ENCODE measurements at places on chromosomes 11 and 22.

- no peak for DNase-seq
Measured at GRCh38 chr22:42760806-42761565, 40.3 kb upstream of the A4GALT start.

DNA sequence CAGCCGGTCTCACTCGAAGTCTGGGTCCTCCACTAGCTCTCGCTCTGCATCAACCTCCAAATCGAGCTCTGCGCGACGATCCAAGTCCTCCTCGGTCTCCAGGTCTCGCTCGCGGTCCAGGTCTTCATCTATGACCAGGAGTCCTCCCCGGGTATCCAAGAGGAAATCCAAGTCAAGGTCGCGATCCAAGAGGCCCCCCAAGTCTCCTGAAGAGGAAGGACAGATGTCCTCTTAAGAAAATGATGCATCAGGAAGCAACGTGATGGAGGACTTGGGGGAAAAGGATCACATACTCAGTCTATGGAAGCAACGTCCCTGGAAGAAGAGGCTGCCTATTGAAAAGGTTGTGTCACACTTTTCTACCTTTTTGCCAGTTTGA lies 1.1 kb downstream of the SRSF8 start:
- DNase-seq, result peak; percentile 34

- no peak for DNase-seq
Measured at GRCh38 chr11:79616392-79616851, 175.6 kb upstream of the TENM4 start.

DNA sequence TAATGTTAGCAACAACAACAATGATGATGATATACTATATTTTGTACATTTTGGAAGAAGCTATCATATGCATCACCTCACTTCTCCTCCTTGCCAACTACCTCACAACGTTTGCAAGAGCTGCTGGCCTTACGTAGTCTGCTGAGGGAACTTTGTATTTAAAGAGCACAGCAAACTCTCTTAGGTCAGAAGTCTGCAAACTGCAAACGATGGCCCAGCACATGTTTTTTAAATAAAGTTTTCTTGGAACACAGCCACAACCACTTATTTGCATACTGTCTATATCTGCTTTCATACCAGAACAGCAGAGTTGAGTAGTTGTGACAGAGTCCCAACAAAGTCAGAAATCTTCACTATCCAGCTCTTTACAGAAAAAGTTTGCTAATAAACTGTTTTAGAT lies 261.7 kb downstream of the TENM4 start:
- no peak for DNase-seq

GRCh38 chr22:37179126-37179470 lies 8.9 kb downstream of the C1QTNF6 start:
- DNase-seq, result no peak

DNA sequence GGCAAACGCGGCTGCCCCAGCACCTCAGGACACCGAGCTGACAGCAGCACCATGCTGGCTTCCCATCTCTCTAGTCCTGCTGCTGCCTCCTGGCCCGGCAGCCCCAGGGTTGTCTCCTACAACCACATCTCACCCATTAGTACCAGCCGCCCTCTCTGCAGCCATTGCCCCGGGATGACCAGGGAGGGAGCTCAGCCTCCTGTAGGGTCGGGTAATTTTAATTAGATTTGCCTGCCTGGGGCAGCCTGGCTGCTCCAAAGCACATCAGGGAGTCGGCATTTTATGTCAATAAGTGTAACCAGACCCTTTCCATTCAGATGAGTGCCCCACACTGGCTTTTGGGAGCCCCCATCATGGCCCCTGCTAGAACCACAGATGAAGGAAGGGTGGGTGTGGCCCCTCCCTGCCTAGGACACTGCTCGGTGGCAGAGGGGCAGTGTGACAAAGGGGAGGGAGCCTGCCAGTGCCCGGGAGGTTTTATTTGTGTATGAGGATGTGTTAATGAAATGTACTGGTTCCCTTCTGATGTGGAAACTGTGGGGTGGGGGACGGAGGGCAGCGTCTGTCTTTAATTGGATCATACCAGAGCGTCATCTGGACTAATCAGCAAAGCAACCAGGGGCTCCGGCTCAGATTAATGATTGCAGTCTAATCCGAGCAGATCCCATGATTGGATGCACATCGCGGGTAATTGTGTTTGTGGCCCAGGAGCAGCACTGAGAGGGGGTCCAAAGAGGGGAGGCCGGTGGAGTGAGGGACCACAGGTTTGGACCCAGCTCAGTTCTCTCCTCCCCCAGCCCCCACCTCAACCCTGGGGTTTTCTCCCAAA lies 125.3 kb downstream of the FEZ1 start:
- DNase-seq, result no peak

GRCh38 chr11:11860103-11860979 lies 18.6 kb downstream of the USP47 start:
- DNase-seq, result no peak

GRCh38 chr11:85539029-85539689 lies 88.0 kb downstream of the DLG2 start:
- DNase-seq, result no peak

- no peak for DNase-seq
Measured at GRCh38 chr22:19607192-19608002, 83.2 kb upstream of the CLDN5 start.

DNA sequence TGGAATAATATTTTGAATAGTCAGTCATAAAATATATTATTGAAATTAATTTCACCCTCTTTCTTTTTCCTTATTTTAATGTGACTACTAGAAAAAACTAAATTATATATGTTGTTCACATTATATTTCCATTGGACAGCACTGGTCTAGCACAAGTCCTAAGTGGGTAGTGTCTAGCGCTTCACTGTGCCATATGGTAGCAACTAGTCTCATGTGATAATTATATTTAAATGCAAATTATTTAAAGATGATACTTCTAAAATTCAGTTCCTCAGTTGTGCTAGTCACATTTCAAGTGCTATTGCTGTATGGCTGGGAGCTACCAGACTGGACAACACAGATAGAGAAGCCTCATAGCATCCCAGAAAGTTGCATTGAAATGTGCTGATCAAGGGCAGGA lies 19.1 kb upstream of the LDLRAD3 start:
- no peak for DNase-seq

GRCh38 chr11:119691020-119691666 lies 37.9 kb downstream of the NECTIN1 start:
- no peak for DNase-seq

DNA sequence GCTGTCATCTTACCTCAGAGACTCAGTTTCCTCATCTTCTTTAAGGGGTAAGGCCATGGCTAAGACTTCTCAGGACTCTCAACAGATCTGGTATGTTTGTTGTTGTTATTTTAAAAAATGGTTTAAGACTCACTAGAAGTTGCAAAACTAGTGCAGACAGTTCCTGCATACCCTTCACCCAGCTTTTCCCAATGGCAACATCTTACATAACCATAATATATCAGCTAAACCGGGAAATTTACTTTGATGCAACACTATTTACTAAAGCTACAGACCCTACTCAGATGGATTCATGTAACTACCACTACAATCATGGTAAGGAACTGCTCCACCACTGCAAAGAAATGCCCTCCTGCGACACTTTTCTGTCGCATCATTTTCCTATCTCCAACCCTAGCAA lies 20.4 kb downstream of the LGR4 start:
- DNase-seq, result no peak

DNA sequence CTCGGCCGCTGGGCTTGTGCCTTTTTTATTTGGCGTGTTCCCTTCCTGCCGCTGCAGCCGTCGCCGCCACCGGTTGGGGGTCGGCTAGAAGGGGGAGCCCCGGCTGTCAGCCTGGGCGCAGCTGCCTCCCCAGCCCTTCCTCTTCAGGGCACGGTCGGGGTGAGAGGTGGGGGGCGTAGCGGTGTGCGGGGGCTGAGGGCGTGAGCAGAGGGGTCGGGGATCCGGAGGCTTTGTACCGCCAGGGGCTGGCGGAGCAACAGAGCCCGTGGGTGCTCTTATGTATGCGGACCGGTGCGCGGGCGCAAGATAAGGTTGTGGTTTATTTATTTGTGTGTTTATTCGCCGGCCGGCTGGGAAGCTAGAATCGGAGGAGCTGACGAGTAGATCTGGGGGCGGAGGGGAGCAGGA lies 477 bp downstream of the ZBTB16 start:
- no peak for DNase-seq

- no peak for DNase-seq
Measured at GRCh38 chr11:2101171-2101675, 38.0 kb downstream of the IGF2 start.

- no peak for DNase-seq
Measured at GRCh38 chr11:129846508-129847335, 31.1 kb downstream of the TMEM45B start.

- DNase-seq, result no peak
Measured at GRCh38 chr11:116927163-116927974, 89.9 kb upstream of the APOA1 start.

- DNase-seq, result no peak
Measured at GRCh38 chr11:9825315-9825714, 161.4 kb downstream of the SWAP70 start.

- DNase-seq, result no peak
Measured at GRCh38 chr11:93791493-93791892, 7.4 kb downstream of the MED17 start.

- no peak for DNase-seq
Measured at GRCh38 chr11:2173150-2173693, 1.6 kb upstream of the TH start.

GRCh38 chr11:2697866-2698265 lies 1.9 kb downstream of the KCNQ1OT1 start:
- no peak for DNase-seq

- no peak for DNase-seq
Measured at GRCh38 chr11:114401311-114401710, 845 bp downstream of the RBM7 start.

- no peak for DNase-seq
Measured at GRCh38 chr11:130315354-130315970, 745 bp upstream of the ZBTB44 start.

DNA sequence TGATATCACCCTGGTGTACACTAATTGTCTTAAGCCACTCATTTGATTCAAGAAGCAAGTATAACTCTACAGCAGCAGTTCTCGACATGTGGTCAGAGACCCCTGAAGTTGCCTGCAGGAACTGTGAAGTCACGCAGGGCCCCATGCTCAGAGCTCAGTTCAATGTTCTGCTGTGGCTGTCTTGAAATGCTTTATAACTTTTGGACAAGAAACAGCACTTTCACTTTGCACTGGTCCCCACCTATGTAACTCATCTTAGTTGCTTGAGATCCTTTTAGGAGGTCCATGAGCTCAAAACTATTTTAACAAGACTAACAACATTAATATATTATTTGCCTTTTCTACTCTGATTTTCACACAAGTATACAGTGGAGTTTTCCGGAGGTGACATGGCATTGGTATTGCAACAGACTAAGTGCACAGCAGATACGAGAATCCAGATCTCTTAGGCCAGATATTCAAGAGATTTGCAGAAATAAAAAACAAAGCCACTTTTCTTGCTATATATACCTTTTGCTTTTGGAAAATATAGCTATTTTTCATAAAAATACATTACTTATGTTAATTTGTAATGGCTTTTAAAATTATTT lies 64.8 kb downstream of the PRR5L start:
- no peak for DNase-seq

GRCh38 chr22:30078320-30079311 lies 1.6 kb upstream of the HORMAD2 start:
- DNase-seq, result no peak

DNA sequence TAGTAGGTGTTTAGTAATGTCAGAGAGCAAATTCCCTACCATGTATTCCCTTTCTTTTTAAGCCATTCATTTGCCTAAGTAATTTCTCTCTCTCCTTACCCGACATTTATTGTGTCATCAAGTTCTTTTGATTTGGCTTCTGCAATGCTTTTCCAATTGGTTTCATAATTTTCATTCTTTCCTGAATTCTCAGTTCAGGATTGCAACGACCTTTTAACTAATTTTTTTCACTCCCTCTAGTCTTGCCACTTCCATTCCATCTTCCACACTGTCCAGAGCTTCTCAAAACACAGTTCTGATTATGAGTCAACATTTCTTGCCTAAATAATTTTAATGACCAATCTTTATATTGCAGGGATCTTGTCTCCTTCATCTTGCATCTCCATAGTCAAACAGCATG lies 41.2 kb upstream of the RAB30 start:
- no peak for DNase-seq

DNA sequence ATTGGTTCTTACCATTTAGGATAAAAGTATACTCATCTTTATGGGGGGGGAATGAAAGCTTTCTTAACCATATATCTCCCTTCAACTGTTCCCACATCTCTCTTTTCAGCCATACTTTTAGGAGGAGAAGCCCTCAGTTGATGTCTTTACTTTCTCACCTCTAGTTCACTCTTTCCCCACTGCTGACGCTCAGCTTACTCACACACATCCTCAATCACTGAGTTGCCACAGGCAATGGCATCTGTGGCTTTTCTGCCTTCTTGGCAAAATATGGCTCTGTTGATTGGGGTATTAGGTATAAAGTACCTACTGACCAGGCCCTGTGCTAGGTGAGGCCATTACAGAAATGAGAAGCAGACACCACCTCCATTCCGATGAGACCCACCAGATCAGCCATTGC lies 12.2 kb upstream of the AP1B1 start:
- DNase-seq, result no peak

GRCh38 chr22:22880645-22881044 lies 7.0 kb upstream of the IGLL5 start:
- DNase-seq, result no peak
